ENCODE measurements at places on chromosomes 11 and 22.

GRCh38 chr11:46849631-46850030, 3.6 kb upstream of the CKAP5 start:
- no peak for DNase-seq

GRCh38 chr11:107752949-107753822, 41.3 kb upstream of the SLN start:
- no peak for DNase-seq

DNA sequence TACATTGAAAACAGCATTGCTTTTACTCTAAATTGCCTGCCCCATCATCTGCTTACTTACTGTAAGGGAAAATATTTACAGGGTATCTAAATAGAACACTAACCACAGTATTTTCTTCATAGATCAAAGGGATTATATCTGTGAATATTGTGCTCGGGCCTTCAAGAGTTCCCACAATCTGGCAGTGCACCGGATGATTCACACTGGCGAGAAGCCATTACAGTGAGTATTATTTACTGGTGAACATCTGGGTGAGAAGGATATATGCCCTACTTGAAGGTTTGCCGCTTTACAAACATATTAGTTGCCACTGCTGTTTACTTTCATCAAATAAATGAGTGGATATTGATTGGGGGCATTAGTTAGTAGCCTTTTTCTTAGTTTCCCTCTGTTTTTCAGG, 5.9 kb upstream of the CNTF start:
- DNase-seq = no peak

DNA sequence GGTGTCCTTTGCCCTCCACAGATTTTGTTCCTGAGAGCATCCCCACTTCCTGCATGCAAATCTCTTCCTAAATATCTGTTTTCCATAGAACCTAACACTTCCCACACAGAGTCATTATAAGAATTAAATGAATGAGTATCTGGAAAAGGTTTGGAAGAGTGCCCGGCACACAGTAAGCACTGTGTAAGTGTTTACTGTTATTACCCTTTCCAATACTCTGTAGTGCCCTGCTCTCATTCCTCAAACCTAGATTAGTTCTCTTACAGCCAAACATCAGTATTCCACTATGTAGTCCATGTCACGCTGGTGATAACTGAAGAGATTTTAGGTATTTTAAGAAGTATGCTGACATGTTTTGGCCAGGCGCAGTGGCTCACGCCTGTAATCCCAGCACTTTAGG, 57.3 kb upstream of the PHF21A start:
- no peak for DNase-seq

DNA sequence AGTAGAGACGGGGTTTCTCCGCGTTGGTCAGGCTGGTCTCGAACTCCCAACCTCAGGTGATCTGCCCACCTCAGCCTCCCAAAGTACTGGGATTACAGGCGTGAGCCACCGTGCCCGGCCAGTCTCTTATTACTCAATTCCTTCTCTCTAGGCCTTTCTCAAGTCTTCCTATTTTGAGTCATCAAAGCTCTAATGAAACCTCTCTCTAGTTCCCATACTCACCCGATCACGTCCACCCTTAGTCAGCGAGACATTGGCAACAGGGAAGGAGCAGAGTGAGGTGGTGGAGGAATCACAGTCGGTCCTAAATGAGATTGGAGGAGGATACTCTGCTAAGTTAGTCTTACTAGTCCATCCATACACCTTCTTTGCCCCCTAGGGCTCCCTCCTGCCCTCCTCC, 5.0 kb downstream of the BSCL2 start:
- DNase-seq = no peak

DNA sequence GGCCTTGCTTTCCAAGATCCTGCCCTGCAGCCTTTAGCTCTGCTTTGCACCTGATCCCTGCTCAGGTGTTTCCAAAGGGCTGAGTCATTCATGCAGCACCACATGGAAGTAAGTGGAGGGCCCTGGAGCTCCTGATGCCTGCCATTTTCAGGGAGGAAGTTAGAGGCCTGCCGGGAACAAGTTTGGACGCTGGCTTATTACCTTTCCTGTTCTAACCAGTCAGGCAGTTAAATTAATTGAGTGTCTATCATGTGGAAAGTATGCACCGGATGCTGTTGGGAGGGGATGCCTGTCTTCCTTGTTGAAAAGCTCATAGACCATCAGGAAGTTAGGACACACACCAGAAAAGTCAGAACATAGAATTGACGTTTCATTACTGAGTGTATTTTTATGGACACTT, 73.7 kb upstream of the PLET1 start:
- no peak for DNase-seq

DNA sequence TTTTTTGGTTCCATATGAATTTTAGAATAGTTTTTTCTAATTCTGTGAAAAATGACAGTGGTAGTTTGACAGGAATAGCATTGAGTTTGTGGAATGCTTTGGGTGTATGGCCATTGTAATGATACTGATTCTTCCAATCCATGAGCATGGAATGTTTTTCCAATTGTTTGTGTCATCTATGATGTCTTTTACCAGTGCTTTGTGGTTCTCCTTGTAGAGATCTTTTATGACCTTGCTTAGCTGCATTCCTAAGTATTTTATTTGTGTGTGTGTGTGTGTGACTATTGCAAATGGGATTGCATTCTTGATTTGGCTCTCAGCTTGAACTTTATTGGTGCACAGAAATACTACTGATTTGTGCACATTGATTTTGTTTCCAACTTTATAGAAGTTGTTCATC, 3.0 kb upstream of the CSF2RB start:
- no peak for DNase-seq

- DNase-seq = no peak
Measured at GRCh38 chr11:83572581-83573496, 286.7 kb upstream of the CCDC90B start.

DNA sequence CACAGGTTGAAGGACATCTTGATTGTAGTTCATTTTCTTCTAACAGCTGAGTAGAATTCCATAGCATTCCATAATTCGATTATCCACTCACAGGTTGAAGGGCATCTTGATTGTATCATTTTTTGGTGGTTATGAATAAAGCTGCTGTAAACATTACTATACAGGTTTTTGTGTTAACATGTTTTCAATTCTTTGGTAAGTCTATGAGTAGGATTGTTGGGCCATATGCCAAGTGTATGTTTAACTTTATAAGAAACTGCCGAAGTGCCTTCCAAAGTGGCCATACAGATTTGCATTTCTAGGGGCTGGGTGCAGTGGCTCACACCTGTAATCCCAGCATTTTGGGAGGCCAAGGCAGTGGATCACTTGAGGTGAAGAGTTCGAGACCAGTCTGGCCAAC, 44.6 kb downstream of the ANKRD42 start:
- DNase-seq = no peak

DNA sequence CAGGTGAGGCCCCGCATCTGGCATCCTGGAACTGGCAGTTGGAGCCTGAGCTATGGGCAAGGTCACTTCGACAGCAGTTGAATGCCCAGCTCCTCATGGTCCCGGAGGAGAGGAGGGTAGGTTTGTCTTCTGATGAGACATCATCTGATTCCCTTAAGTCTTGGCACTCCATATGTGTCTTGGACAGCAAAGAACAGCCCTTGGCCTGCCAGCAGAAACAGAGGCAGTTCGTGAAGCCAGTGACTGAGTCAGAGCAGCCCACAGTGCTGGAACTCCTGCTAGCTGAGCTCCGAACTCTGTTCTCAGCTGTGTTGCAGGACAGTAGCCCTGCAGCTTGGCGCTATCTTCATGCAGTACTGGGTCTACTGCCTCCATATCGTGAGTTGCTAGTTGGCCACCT, 1.0 kb downstream of the DNHD1 start:
- DNase-seq = peak; percentile 32

GRCh38 chr11:100630898-100631297, 56.2 kb upstream of the ARHGAP42 start:
- no peak for DNase-seq

DNA sequence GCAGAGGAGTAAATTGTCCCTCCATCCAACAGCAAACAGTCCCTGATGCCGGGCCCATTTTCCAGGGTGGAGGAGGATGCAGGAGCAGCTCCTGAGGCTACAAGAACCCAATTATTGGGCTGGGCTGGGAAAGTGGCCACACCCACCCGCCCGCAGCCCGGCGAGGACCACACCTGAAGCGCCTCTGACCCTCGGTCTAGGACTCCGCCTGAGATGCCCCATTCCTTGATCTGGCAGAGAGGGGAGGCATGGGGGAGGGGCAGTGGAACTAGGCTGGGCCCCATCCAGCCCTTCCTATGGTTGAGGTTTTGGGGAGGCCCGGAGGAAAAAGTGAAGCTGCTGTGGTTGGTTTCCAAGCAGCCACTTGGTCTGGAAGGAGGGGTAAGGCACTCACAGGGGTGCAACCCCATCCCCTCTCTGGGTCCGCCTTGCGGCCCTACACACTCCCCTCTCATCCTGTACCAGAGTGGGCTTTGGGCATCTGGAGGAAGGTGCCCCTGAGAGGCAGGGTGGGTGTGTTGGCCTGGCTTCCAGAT, 2.4 kb upstream of the LGALS1 start:
- no peak for DNase-seq

GRCh38 chr11:59152312-59152951, 9.8 kb downstream of the FAM111A start:
- DNase-seq = no peak

Measured in cardiac muscle cell (in vitro differentiated cells and primary cell).